Uterus (tissue), 4 donors: ENCODE measurements at places on chromosomes 4 and X.

DNA sequence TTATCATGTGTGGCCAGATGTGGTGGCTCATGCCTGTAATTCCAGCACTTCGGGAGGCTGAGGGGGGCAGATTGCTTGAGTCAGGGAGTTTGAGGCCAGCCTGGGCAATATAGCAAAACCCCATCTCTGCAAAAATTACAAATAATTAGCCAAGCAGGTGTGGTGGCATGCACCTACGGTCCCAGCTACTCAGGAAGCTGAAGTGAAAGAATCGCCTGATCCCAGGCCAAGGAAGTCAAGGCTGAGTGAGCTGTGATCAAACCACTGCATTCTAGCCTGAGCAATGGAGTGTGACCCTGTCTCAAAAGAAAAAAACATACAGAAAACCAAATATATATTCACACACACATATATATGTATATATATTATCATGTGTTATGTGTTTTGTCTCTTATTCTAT lies 15.0 kb downstream of the APELA start:
- no peak overlapping the region for H3K27ac ChIP-seq
- no peak for DNase-seq
- H3K27me3 ChIP-seq: no peaks in the 10 kb centered on the region
- H3K4me3 ChIP-seq: no peak overlapping the region

GRCh38 chr4:95728145-95728544 lies 111.7 kb upstream of the PDHA2 start:
- H3K4me1 ChIP-seq: no peaks in the 10 kb centered on the region
- H3K27me3 ChIP-seq: no peaks in the 10 kb centered on the region
- no peak overlapping the region for H3K4me3 ChIP-seq
- H3K27ac ChIP-seq: peak overlapping the region; percentile 58
- DNase-seq: peak; percentile 62
- no peaks in the 10 kb centered on the region for H3K36me3 ChIP-seq

DNA sequence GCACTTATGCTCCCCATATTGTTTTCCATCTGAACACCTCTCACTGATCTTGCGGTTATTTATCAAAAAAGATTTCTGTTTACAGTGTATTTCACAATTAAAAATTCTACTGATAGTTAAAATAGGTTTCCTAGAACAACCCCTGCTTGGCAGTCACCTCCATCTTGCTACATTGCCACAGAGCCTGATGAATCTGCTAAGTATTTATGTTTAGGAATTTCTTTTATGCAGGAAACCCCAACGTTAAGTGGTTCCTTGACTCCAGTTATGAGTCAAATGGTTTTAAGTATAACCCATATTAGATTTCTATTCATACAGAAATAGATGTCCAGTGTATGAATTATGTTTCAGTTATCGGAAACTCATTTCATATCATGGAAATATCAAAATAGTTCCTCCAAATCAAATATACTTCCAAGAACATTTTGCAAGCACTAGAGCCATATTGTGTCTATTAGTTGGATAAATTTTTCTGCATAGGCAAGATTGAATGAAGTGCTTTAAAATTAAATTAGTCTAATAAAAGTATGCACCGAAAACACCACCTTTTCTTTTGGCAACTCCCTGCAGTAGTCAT lies 20.6 kb downstream of the GALNT7 start:
- H3K4me3 ChIP-seq: no peak overlapping the region
- H3K36me3 ChIP-seq: no peaks in the 10 kb centered on the region
- H3K4me1 ChIP-seq: no peaks in the 10 kb centered on the region
- no peaks in the 10 kb centered on the region for H3K27me3 ChIP-seq
- DNase-seq: no peak

GRCh38 chr4:183967266-183967665 lies 62.2 kb downstream of the STOX2 start:
- no peaks in the 10 kb centered on the region for H3K36me3 ChIP-seq
- no peak overlapping the region for H3K27ac ChIP-seq
- no peaks in the 10 kb centered on the region for H3K4me1 ChIP-seq
- no peak overlapping the region for H3K4me3 ChIP-seq
- DNase-seq: no peak

DNA sequence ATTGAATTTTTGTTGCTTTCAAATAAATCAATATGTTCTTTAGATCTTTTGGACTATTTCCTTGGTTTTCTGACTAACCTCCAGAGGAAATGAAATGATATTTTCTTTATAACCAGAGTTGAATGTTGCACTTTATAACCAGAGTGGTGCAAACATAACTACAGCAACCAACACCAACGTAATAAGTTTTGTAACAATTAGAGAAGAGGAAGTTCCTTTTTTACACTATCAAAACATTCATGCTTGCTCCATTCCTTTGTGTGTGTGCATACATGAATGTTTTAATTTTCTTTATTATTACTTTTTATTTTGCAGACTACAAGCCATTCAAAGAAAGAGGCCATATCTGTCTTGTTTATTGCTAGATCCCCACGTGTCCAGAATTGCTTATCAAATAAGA lies 193.0 kb upstream of the PPP3CA start:
- H3K27me3 ChIP-seq: no peaks in the 10 kb centered on the region
- no peak for DNase-seq
- H3K27ac ChIP-seq: no peak overlapping the region
- no peaks in the 10 kb centered on the region for H3K36me3 ChIP-seq

DNA sequence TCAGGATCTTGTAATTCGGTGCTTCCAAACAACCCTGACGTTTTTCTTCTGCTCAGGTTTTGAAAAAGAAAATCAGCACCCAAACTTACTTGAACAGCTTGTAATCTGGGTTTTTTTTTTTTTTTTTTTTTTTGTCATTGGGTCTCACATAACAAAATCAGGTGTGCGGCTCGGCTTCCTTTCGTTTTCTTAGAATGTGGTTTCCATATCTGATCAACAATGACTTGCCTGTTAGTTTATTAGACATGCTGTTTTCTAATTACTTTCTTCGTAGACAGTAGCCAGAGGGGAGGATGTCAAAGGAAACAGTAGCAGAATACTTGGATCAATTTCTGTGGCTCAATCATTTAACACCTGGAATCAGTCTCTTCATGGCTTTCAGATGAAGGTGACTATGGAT lies 890 bp upstream of the FREM3 start:
- no peaks in the 10 kb centered on the region for H3K36me3 ChIP-seq
- H3K27ac ChIP-seq: no peak overlapping the region
- no peak for DNase-seq
- no peaks in the 10 kb centered on the region for H3K4me1 ChIP-seq
- H3K4me3 ChIP-seq: no peak overlapping the region
- H3K27me3 ChIP-seq: no peaks in the 10 kb centered on the region

GRCh38 chr4:169115897-169116254 lies 105.8 kb upstream of the CBR4 start:
- H3K27me3 ChIP-seq: no peaks in the 10 kb centered on the region
- no peak overlapping the region for H3K4me3 ChIP-seq
- no peak for DNase-seq
- no peaks in the 10 kb centered on the region for H3K36me3 ChIP-seq

GRCh38 chr4:2366252-2367192 lies 51.9 kb downstream of the ZFYVE28 start:
- no peak overlapping the region for H3K27ac ChIP-seq
- no peak overlapping the region for H3K4me3 ChIP-seq
- no peak for DNase-seq

GRCh38 chr4:151824656-151825055 lies 63.8 kb upstream of the GATB start:
- H3K4me3 ChIP-seq: no peak overlapping the region
- H3K36me3 ChIP-seq: no peaks in the 10 kb centered on the region
- no peak overlapping the region for H3K27ac ChIP-seq
- no peaks in the 10 kb centered on the region for H3K27me3 ChIP-seq
- H3K4me1 ChIP-seq: no peaks in the 10 kb centered on the region
- DNase-seq: no peak

- no peak overlapping the region for H3K4me3 ChIP-seq
- no peak for DNase-seq
- H3K4me1 ChIP-seq: no peaks in the 10 kb centered on the region
- no peaks in the 10 kb centered on the region for H3K27me3 ChIP-seq
- H3K36me3 ChIP-seq: no peaks in the 10 kb centered on the region
- H3K27ac ChIP-seq: no peak overlapping the region
These were observed 680.6 kb downstream of the IQCM start for GRCh38 chr4:149135062-149135461.

GRCh38 chrX:68343551-68343950 lies 89.7 kb downstream of the OPHN1 start:
- H3K27me3 ChIP-seq: no peaks in the 10 kb centered on the region
- H3K27ac ChIP-seq: no peak overlapping the region
- no peaks in the 10 kb centered on the region for H3K36me3 ChIP-seq

DNA sequence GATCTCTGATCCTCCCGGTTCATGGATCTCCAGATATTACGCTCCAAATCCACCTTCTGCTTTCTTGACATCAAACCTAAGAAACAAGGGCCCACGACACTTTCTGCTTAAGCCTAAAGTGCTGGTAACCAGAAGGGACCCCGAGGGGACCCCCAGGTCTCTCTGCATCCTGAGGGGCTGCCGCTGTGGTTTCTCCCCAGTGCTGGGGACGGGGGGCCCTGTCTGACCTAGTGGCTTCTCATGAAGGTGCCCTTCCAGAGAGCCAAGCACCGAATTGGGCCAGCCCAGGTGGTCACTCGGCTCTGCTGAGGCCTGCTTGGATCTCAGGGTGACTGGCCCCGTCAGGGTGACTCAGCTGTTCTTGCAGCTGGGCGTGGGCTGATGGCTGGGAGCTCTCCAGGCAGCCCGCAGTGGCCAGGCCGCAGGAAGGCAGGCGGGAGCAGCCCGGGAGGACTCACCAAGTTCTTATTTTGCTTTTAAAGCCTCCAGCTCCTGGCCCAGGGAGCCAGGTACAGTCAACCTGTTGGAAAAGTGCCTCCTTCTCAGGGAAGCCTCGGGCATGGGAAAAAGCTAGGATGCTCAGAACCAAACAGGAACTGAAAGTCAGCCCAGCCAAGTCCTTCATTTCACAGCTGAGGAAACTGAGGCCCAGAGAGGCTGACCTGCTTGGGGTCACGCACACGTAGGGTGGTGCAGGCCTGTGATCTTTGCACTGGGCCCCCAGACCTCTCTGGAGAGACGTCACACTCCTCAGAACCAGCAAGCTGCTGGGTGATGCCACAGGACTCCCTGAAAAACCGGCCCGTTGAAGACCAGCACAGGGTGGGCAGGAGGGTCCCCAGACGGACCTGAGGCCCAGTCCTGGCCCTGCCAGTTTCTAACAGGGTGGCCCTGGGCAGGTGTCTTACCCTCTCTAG lies 16.7 kb downstream of the BLOC1S4 start:
- no peaks in the 10 kb centered on the region for H3K36me3 ChIP-seq
- DNase-seq: peak; percentile 58
- no peaks in the 10 kb centered on the region for H3K27me3 ChIP-seq
- H3K27ac ChIP-seq: peak overlapping the region; percentile 60

DNA sequence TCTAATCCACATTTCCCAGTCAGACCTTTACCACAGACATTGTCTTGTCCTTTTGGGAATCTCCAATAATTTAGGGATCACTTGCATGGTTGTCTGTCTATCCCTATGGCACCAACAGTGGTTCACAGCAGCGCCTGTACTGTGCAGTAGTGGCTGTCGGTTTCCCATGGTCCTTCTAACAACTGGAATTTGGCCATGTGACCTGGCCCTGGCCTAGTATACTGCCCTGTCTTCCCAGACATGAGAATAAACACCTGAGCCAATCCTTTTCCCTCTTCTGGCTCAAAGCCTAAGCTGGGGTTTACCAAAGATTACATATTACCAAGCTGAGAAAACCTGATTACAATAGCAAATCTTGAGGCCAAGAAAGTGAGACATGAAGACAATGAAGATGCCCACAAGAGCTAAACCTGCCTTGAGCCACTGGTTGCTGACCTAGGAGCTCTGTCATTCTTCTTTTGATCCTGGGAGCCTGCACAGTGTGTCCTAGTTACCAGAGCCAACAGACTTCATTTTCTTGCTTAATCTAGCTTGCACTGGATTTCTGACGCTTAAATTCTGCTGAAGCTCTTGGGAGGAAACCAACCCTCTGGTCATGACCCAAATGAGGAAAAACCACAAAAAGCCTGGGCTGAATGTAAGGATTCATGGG lies 92.1 kb downstream of the SCD5 start:
- DNase-seq: no peak
- no peak overlapping the region for H3K4me3 ChIP-seq
- H3K36me3 ChIP-seq: no peaks in the 10 kb centered on the region

DNA sequence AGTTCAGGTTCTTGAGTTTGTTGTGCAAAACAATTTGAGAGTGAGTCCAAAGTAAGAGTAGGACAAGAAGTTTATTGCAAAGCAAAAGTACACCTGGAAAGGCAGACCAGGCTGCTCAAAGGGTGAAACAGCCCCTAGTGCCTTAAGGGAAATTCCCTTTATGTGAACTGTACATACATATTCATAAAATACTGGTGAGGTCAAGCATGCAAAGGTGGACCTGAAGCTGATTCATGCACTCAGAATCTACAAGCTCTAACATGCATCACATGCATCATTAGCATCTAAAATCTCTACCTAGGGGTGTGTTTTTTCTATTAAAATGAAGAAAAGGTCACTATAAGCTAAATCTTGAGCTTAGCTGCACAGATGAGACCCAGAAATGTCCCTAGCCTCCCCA lies 266.9 kb downstream of the SPATA18 start:
- no peak for DNase-seq
- H3K27ac ChIP-seq: no peak overlapping the region
- H3K36me3 ChIP-seq: no peaks in the 10 kb centered on the region
- no peaks in the 10 kb centered on the region for H3K4me1 ChIP-seq

DNA sequence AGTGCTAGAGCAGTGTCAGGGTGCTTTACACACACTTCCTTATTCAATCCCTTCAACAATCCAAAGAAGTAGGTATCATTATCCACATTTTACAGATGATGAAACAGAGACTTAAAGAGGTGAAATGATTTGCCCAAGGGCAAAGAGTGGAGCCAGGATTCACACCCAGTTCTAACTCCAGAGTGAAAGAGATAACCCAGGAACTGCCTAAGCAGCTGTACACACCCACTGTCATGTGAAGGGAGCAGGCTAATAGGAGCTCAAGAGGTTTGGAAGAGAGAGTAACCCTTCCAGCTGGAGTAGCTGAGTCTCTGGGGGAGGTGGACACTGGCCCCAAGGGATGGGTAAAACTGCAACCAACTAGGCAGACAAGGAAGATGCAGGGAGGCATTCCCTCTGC lies 92.5 kb downstream of the FBXL5 start:
- H3K4me3 ChIP-seq: no peak overlapping the region
- no peak for DNase-seq
- H3K4me1 ChIP-seq: no peaks in the 10 kb centered on the region
- H3K27me3 ChIP-seq: no peaks in the 10 kb centered on the region
- no peak overlapping the region for H3K27ac ChIP-seq
- H3K36me3 ChIP-seq: no peaks in the 10 kb centered on the region
